ENCODE measurements at places on chromosomes 1 and 21.

- no peak for DNase-seq
Observed at GRCh38 chr1:186461014-186461413, at the start of gene PDC. TSS of gene PDC (minus strand) at chr1:186461114. CDS start at chr1:186449459, 11,655 bp downstream.

DNA sequence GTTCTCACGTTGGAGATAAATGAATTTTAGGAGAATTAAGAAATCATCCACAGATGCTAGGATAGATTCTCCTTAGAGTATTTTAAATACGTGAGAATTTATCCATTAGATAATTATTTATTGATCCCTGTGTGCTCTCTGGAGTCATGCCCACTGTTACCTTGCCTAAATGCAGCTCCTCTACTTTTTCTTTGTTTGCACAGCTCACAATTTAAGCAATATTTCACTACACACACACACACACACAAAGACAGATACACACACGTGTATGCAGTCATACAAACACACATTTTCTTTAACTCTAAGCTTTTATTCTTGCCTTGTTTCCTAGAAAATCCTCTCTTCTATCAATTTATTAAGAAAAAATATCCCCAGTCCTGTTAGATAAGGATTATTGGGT is 51.7 kb downstream of the GPR88 start:
- no peak for DNase-seq

GRCh38 chr1:18480315-18481189 is at the start of gene KLHDC7A:
TSS of gene KLHDC7A (plus strand) at chr1:18480930. CDS start at chr1:18480982, 52 bp downstream.
- peak; percentile 93 for DNase-seq

DNA sequence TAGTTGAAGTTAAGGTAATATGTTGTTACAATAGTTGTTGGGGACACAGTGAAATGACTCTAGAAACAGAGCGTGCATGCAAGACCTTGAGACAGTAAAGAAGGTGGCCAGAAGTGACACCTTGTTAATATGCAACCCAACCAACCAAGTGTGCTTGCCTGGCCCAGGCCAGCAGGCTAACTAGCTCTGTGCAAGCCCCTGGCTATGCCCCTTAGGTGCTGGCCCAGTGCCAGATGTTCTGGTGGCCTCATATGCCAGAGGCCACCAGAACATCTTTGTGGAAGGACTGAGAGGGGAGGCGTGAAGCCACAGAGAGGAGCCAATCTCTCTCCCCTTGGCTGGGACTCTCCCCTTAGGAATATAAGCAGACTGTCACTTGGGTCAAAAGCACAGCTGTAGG is 111.2 kb upstream of the JUN start:
- no peak for DNase-seq

Data from islet precursor cell (in vitro differentiated cells).